ENCODE measurements at places on chromosomes 1 and 21.

DNA sequence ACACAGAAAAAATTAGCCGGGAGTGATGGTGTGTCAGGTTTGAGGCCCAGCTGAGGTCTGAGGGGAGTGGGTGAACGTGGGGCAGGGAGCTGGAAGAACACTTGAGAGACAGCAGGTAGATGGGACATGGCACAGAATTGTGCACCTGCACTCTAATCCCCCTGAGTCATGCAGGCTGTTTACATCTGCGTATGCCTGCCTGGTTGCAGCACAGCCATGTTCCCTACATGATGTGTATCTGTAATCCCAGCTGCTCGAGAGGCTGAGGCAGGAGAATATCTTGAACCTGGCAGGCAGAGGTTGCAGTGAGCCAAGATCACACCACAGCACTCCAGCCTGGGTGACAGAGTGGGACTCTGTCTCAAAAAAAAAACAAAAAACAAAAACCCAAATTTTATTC is 44.8 kb downstream of the ATP5PO start:
- DNase-seq: no peak

DNA sequence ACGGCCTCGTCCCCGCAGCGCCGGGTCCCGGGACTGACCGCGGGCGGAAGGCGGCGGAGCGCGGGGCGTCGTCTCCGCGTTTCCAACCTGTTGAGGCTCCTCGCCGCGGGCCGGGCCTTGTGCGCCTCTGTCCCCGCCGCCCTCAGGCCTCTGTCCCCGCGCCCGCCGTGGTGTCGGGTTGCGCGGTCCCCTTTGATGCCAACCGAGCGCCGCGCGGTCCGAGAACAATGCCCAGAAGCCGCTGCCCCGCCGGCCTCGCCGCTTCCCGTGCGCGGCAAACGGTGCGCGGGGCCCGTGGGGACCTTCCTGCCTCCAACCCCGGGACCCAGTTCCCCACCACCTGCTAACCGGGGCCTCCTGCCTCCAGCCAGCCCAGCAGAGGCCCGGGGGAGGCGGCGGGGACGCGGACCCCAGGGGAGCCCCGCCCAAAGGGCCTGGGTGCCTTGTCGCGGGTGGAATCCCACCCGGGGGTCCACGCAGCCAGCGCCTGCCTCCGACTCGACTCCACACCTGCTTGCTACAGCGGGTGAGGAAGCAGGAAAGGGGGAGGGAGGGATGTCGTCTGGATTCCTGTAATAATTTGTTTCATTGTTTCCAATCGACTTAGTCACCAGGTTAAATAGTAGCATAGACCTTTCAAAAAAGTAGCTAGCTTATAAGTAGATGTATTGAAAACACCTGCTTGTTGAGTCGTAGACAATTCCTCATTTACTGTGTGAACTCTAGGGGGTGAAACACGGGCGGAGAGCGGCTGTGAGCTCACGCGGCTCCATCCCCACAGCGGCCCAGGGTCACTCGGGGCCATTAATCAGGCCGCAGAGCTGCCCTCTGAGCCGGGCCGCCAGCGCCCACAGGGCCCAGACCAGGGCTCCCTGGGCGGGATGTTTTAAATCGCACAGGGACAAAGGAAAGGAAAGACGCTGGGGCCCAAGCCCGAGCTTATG is 1.1 kb downstream of the COL18A1 start:
- peak; percentile 16 for DNase-seq

DNA sequence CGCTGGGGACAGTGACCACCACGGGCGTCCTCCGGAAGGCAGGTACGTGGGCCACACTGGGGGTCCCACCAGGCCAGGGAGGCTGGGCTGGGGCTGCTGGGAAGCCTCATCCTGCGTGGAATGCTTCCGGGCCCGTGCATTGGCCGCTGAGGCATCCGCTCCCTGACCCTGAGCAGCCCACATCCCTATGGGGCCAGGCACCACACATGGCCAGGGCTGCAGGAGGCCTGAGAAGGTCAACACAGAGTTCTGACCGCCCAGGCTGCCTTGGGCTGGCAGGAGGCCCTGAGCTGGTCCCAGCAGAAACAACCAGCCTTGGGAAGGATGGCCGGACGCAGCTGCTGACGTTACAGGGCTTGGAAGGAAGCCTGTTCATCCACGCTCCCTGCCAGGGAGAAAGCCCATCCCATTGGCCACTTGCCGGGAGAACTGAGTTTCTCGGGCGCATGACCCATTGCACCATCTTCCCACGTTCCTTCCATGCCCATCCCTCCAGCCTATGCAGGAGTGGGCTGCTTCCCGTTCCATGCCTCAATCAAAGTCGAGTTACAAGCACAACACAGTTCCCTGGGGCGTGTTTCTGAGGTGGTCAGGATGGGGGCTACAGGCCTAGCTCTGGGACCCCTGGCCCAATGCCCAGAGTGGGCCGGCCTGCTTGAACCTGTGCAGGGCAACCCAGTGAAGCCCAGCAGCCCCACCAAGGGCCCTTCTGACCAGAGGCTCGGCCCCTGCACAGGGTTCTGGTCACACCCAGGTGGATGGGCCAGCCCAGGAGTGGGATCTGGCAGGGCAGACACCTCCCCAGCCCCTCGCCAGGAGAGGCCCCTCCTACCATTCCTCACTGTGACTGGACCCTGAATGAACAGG is 31.7 kb downstream of the TRIM11 start:
- no peak for DNase-seq

DNA sequence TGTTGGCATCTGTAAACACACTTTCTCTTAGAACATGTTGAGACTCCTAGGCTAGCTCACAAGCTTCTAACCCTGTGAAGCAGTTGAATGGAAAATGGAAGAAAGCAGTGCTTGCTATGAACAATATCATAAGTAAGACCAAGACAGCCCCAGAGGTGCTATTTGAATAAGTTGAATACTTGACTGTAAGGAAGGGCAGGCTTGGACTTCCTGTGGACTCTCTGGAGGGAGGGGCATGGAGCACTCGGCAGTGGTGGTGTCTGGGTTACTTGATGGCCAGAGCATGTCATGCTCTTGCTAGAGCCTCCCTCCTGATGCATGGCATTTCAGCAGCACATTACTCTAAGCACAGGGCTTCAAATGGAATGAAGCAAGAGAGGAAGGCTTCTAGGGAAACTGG is 60.0 kb downstream of the MRPS6 start:
- no peak for DNase-seq

GRCh38 chr1:14019461-14019860 is 319.5 kb downstream of the PRDM2 start:
- DNase-seq: no peak

DNA sequence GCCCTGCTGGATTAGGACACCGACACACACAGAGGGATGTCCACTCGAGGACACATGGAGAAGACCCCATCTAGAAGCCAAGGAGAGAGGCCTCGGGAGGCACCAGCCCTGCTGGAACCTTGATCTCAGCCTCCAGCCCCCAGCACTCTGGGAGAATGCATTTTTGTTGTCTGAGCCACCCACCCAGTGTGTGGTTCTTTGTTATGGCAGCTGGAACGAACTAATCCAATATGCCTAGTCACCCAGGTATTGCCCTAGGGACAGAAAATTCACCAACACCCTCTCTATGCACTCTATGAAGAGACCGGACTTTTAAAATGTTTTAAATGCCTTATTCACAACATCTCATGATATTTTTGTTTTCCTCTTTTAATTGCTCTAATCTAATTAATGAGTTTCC is 117.4 kb downstream of the CRYAA start:
- no peak for DNase-seq

GRCh38 chr1:173448945-173449344 is 28.2 kb upstream of the PRDX6 start:
- DNase-seq: no peak
